ENCODE measurements at places on chromosomes 5 and 9.

- DNase-seq: no peak
Measured at GRCh38 chr9:112764344-112764743, 13.8 kb downstream of the SNX30 start.

DNA sequence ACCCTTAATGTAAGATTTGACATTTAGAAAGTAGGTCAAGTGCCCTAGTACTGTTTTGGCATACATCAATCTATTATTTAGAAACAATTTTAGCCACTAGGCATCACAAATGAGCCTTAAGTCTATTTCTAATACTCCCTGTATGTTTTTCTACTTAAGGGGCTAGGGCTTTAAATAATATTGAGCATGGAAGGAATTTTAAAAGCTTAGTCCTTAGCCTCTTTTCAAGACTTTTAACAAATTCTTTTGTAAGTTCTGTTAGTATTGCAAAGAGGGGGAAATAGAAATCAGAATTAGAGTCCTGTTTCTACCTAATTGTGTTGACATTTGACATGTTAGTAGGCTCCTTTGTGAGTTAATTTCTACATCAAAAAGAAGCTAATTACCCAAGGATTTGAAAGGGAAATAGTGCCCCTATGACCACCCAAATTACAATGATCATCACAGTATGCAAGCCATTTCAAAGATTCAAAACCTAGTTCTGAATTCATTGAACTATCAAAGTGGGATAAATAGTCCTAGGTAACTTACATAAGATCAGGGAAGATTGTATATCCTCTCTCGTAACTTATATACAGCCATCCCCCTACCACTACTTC is 647.8 kb upstream of the ACO1 start:
- DNase-seq: no peak

DNA sequence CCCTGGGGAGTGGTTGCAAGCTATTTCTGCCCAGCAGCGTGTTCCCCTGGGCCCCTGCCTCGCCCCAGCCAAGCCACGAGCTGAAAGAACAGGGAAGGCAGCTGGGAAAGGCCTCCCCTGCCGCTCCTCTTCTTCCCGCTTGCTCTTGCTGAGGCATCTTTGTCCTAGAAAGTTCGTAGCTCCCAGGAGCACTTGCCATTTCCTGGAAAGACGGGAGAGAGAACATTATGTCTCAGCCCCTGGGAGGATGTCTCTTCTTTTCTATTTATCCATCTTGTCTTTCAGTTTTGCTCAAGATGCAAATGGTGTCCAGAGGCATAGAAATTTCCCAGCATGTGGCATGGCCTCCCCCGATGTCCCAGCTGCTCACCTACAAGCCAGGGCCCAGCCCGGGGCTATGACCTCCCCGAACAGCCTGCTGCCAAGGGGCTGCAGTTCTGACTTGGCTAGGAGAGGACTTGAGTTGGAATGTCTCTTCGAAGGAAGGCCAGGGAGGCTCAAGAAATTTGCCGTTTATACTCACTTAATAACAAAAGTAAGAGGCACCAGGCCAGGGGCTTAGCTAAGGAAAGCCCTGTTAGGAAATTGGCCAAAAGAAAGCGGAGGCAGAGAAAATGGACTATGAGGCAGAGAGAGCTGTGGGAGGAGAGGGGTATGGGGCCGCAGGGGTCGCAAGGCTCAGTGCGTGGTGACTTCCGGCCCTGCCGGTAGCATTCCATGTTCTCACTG is 87.3 kb downstream of the LIFR start:
- peak; percentile 84 for DNase-seq

GRCh38 chr9:105118636-105119035 is 125.8 kb upstream of the SLC44A1 start:
- DNase-seq: no peak

- peak; percentile 72 for DNase-seq
Measured at GRCh38 chr5:153660919-153661318, 170.4 kb downstream of the GRIA1 start.

DNA sequence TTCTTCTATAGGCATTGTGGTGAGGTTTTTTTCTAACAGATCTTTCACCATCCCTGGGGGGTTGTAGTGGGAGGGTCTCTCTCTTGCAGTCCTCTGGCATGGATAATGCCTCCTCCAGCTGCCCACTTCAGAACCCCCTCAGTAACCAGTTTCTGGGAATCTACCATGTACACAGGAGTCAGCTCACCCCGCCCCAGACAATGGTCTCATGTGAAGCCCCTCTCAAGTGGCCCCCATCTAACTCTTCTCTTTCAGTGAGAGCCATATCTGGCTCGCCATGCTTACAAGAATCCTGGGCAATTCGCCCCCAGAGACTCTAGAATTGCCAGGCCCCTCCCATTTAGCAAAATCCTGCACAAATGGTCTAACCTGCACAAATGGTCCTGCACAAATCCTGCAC is 144.4 kb upstream of the FSTL4 start:
- no peak for DNase-seq

- DNase-seq: peak; percentile 12
Measured at GRCh38 chr5:55564721-55565120, 30.0 kb upstream of the PLPP1 start.

- no peak for DNase-seq
Measured at GRCh38 chr5:126872561-126873354, 95.8 kb downstream of the LMNB1 start.

GRCh38 chr9:35650341-35651158 is at the start of gene SIT1:
TSS of gene SIT1 (minus strand) at chr9:35650931. CDS start at chr9:35650853, 78 bp downstream.
- no peak for DNase-seq

GRCh38 chr5:132498152-132498551 is 7.6 kb upstream of the IRF1 start:
- DNase-seq: no peak

DNA sequence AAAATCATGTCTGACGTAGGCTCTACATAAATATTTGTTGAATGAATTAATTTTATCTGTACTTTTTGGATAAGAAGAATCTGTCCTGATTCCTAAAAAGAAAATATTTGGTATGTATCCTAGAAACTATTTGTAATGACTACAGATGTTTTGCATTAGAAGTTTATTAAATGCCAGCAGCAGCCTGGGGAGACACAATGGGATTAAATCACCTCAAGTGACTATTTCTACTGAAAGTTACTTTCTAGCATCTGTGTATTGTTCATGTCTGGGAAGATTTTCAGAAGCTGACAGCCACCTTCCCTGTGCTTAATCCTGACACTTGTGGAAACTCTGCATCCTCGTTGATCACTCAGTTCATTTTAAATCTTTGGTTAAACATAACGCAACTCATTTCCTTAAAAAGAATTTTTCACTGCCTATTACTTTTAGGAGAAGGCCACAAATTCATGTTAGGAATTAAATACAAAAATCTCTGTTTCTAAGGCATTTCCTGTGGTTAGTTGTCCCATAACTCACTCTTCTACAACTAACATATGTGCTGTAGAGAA is 209.3 kb upstream of the PPP1R2B start:
- no peak for DNase-seq

DNA sequence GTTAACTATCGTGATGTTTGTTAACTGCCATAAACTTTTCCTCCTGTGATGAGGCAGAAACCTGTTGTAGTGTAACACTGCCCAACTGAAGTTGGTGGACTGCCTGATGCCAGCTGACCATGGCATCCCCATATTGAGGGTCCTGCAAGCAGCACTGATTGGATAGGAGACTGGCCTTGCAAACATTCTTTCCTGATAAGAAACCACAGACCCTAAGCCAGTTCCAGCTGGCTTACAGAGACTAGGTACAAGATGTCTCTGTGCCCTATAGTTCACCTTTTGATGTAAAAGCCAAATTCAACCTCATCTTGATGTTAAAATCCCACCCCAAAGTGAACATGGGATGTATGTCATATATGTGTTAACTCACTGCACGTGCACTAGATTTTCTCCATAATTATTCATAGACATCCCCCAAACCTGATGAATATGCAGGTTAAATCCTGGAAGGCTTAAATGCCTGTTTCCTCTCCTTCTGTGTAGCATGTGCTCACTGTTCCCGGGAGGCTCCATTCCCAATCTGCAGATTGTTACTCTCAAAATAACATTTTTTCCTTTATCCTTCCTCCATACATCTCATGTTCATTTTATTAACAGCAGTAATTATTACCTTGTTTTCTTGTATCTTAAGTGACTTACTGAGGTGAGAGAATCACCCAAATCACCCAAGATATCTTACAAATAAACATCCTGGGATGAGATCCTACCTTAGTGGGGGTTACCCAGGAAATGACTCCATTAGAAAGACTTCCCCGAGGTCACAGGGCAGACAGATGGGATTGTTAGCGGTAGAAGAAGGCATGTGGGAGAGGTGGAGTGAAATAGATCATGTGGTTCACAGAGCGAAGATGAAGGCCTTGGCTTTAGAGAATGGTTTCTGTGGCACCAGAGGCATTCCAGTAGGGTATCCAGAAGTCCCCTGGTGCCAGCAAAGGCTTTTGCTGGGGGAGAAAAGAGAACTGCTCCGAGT is 566.7 kb downstream of the CCDC171 start:
- DNase-seq: peak; percentile 92

- no peak for DNase-seq
Measured at GRCh38 chr9:33524306-33524947, 376 bp downstream of the ANKRD18B start.

- DNase-seq: no peak
Measured at GRCh38 chr9:83349031-83349430, 189.2 kb downstream of the FRMD3 start.

DNA sequence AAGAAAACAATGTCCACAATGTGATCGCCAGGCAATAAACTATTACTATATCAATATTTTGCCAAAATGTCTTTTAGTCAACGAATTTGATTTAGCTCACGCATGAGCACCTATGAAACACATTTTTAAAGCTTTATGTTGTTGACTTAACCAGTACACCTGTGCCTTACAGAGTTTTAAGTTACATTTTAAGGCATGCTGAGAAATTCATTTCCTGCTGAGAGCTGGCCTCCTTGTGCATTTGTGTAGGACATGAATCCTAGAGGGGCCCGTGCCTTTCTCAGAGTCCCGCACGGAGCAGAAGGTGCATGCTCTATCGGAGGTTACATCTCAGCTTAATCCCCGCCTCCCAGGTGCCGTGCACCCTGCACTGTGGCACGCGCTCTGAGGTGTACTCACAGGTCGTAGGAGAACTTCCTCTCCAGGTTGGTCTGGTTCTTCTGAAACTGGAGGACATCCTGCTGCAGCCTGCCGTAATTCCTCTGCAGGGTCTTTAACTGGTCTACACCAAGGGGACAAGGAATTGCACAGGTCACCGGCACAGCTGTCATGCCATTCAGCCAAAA is 53.2 kb downstream of the GOLM1 start:
- DNase-seq: no peak

GRCh38 chr5:60598424-60598823 is 101.5 kb downstream of the DEPDC1B start:
- DNase-seq: no peak

- DNase-seq: no peak
Measured at GRCh38 chr5:133083901-133084300, 32.1 kb downstream of the HSPA4 start.

- DNase-seq: no peak
Measured at GRCh38 chr9:75123696-75124095, 35.4 kb downstream of the OSTF1 start.

GRCh38 chr9:89886281-89886700 is 281.5 kb downstream of the GADD45G start:
- DNase-seq: peak; percentile 15

DNA sequence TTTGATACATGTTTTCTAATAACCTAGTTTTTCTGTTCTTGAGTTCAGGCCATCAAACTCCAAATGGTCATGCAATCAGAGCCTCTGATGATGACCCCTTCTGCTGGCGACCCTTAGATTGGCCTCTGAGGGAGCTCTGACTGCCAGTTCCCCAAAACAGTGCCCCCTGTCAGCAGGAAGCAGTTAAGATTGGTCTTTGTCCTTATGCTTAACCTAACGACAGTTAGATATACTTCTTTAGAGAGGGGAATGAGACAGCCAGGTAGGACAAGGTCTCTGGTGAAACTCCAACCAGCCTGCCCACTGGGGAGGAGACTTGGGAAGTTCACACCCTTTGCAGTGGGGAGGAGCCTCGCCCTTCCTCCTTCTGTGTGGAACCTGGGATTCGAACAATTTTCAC is 390.4 kb upstream of the KIF2A start:
- no peak for DNase-seq

- DNase-seq: peak; percentile 98
Measured at GRCh38 chr9:94922098-94922607, 195.7 kb downstream of the AOPEP start.

DNA sequence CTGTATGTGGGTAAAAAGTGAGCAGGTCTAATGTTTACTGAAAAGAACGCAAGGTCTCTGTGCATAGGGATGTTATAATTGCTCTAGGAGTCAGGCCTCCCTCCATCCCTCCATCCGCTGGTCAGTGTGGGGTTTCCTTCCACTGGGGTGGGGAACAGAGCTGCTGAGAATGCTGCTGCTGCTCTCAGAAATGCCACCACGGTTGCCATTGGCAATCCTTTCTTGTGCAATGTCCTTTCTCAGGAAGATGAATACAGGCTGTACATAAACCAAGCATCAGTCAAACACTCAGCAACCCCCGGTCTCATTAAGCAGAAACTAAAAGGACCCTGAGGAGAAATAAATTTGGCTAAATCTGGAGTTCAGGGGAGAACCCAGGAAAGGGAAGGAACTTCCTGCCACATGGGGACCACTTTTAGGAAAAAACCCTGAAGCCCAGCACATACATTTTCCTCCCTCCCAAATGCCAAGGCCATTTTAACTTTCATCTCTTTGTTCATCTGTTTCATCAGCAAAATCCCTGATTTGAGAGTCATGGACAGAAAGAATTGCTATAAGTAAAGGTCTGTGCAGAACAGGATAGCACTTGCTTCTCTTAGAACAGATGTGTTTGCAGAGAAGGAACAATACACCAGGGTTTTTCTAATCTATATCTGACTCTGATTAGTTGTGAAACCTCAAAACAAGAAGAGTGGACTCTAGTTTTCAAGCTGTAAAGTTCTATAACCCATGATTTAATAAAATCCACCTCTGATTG is 70.4 kb upstream of the SLC1A3 start:
- no peak for DNase-seq

DNA sequence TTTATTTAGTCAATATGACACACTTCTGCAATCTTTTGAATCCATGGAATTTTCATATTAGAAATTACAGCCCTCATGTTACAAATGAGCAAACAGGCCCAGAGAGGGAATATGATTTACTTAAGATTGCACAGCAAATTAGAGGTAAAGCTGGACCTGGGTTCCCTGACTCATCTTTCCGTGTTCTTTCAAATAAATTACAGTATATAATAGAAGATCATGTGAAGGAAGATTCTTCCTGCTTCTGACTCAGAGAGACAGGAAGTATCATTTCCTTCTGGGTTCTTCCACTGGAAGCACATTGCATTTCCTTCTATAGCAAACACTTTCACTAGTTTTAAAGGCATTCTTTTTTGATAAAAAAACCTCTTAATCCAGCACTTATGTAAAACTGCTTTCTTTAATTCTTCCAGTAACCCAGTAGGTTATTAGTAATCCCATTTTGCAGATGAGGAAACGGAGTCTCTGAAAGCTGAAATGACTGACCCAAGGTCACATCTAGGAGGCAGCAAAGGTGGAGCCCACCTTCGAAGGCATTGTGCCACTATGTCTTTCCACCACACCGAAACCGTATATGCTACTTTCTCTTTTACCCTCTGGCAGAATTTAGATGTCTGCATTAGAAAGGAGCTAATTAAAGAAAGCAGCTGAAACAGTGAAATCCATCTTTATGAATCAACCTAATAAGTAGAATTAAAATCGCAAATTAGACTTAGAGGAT is 566.7 kb upstream of the KLF4 start:
- DNase-seq: peak; percentile 54

GRCh38 chr5:85049020-85049419 is 664.3 kb upstream of the EDIL3 start:
- peak; percentile 77 for DNase-seq

Data from choroid plexus epithelial cell (primary cell).